ENCODE measurements at places on chromosomes 2 and 18.

DNA sequence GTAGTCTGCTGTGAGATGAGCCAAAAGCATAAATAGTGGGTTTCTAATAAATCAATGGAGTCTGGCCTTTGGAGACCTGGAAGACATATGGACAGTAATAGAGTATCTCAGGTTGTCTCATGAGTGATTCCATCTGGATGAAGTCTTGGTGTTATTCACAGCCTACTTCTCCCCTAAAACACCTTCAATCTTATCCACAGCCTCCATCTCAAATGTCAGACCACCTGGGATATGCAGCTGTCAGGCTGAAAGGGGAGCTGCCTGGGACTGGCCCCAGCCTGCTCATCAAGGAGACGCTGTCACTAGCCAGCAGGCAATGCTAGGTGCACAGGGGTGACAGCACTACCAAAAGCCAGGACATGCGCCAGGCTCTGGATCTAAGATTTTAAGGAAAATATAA is 684.0 kb upstream of the ZEB2 start:
- DNase-seq: no peak

DNA sequence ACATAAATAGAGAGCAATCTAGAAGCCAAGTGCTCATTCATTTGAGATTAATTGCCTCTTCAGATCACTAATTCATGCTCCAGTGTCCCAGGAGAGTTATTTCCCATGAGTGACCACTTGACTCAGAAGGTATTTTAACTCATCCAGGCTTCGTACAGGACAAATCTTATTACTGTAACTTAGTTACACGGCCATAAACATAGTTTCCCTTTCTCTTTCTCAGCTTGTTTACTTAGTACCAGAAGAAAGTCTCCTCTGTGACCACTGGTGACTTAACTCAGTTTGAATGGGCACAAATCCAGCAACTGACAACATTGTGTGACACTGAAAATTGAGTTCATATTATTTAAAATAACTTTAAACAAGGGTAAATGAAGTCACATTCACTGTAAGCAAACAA is 25.3 kb downstream of the MMADHC start:
- no peak for DNase-seq

GRCh38 chr2:26521054-26521912 is 43.4 kb upstream of the OTOF start:
- no peak for DNase-seq

DNA sequence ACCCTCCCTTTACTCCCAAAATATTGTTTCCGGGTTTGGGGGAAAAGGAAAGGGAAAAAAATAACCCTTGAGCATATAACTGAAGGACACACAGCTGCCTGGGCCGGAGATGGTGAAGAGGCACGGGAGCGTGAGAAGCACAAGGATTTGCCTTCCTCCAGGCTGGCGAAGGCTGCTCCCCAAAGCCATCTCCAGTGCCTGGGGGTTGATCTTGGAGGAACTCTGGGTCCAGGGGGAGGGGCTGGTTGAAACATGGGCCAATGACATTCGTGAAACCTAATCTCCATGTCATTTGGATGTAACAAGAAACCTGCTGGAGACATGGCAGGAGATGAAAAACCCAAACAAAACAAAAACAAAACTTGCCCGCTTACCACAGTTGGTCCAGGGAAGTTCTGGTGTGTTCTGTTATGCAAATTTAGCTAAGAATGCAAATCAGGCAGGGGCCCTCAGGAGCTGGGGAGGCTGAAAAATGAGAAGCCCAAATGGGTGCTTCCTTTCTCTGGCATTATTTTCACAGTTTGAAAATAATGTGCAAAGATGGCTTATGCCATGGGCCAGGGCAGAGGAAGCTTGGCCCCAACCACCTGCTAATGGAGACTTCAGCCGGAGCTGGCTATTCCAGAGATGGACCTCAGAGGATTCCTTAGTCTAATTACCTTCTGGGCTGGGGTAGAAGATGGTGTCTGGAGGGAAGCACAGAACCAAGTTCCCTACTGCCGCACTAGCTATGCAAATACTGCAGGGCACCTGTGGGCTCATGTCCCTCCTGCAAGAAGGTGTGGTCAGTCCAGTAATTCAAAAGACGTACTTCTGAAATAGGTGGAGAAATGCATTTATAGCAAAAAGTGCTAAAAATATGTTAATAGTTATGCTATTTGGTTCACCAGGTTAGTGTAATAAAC is 180.9 kb downstream of the BCL2 start:
- DNase-seq: no peak

GRCh38 chr2:41294331-41294730 is 753.5 kb upstream of the PKDCC start:
- no peak for DNase-seq

DNA sequence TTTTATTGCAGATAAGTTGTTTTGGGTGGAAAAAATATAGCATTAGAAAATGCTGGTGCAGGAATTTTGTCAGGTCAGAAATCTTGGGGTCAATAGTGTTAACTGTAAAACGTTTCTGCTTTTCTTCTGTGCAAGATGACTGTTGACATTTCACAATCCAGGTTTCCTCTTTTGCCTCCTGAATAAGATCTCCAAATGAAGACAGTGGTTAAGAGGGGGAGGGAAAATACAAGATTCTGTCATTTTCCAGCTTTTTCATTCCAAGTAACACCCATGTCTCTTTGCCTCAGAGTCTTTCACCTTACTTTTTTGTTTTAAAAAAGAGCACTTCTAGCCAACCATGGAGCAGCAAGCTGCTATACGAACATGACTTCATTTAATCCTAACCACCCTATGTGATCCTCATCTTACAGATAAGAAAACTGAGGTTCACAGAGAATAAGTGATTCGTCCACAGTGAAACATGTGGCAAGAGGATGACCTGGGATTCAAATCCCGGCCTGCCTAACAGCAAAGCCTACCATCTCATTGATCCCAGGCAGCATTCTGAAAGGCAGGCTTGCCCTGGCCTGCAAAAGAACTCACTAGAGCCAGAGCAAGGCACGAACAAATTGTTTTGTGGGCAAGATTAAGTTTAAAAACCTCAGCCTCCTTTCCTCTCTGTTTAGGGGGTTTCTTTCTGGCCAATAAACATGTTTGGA is 3.0 kb downstream of the PLEK start:
- DNase-seq: no peak

GRCh38 chr2:8115456-8115855 is 566.4 kb upstream of the ID2 start:
- DNase-seq: no peak

- DNase-seq: no peak
These were observed 34.0 kb downstream of the HAT1 start for GRCh38 chr2:171956135-171956825.

GRCh38 chr18:55830544-55830943 is 242.6 kb upstream of the TCF4 start:
- DNase-seq: no peak

DNA sequence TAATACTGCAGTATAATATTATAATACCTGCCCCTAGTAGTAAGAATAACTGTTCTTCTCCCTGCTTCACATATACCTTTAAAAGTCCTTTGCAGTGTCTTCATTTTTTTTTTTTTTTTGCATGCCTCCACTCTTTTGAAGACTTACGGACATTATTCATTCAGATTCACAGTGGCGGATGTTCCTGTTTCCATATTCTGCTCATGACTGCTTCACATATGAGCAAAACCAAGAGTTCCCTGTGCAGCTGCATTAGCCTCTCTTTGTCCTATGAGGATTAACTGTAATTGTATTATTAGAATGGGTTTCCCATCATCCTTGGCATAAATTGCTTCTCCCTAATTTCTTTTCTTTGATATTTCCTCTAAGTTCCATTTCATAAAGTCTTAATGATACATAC is 12.8 kb downstream of the IL18RAP start:
- no peak for DNase-seq

DNA sequence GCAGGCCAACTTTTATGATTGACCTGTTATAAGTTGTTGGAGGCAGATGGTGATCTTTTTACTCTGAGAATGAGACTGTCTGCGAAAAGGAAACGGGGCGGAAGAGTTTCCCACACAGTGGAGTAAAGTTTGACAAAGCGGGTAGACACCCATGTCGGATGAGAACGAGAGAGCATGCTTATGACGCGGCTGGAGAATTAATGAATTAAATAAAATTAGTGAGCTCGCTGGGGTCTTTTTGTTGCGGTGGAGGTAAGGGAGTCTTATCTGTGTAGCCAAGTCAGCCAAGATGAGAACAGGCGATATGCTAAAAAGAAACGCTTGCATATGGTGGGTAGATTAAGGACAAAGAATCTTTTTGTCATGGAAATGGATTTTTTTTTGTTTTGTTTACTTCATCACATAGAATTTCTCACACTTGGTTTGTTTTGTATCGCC is 1.8 kb downstream of the SALL3 start:
- DNase-seq: no peak

GRCh38 chr2:27847333-27847732 is 42.9 kb downstream of the RBKS start:
- DNase-seq: no peak

DNA sequence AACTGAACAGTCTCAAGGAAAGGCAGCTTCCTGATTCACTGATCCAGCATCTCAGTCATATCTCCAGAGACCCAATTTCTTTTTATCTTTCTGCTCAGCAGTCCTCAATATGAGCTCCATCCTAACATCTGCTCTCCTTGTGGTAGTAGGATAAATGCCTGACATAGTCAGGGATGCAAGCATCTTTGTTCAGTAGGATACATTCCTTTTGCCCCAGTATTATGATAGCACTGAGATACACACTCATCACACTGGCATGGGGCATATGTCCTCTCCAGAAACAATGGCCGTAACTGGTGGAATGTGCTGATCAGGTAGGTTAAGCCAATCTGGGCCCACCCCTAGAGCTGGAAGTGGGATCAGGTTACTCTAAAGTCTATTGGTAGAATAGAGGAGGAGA is 207.2 kb downstream of the ETAA1 start:
- no peak for DNase-seq

DNA sequence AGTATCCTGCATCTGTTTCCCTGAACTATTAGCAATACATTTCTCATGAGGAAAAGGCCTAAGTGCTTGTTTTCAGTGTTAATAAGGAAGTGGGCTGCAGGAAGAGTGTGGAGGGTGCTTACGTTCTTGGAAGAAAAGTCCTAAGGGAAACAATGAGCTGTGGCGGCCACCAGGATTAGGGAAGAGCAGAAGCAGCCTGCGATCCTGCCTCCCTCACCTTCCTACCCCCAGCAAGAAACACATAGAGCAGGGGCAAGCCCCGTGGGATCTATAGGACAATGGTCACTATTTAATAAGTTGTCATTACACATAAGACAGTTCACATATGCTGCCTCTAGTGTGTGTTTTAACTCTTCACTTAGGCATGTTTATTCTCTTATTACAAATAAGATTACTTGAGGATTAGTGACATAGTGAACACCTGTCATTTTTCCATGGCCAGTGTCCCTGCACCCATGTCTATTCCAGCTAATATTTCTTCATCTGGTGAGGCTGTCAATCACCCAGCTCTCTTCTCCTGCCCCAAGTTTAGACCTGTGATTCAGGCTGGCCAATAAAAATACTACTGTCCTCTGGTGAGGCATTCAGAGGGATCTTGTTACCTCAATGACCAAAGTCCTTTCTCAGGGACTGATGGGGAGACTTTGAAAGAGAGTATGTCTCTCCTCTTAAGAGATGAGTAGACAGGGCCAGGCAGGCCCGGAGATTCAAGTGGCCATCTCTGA is 510.9 kb upstream of the CELF4 start:
- DNase-seq: no peak

GRCh38 chr18:48249854-48250253 is 159.3 kb downstream of the ZBTB7C start:
- no peak for DNase-seq

DNA sequence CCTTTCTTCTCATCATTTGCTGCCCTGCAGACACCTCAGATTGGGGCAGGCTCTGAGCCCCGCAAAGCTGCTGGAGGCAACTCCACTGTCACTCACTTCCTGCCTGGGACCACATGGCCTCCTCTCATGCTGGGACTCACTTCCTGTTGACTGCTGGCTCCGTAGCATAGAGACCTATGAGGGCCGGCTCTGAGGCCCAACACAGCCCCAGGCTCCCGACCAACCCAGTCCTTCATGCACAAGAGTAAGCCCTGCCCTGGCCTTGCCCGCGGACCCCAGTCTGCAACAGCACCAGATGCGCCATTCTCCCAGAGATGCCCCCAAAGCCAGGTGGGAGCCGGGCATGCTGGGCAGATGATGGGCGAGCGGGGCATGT is 55.7 kb downstream of the DNMT3A start:
- no peak for DNase-seq

DNA sequence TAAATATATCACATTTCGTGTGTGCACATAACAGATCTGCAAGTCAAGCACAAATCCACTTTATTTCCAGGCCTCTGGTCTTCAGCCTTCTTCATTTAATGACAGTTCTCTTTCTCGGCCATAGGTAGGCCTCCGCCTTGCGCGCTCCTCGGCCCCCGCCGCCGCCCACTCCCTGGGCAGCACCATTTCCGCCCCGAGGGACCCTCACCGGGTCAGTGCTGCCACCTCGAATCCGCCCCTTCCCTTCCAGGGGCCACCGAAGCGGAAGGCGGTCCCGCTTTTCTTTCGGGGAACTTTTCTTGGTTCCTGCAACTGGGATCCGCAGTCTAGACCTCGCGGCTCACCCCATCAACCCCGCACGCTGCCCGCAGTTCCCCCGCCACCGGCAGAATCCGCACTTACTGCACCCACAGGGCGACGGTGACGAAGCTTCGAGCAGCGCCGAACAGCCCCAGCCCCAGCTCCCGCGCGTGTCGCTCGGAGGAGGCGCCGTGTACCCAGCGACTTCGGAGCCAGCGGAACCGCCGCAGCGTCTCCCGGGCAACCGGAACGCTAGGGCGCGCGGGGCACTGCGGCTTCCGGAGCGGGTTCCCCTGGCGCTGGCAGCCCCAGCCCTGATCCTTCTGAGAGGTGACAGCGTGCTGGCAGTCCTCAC is at the start of gene CDKL4:
CDKL4 (minus strand) TSS at position 502 of the 655 bp plus-strand sequence.
- no peak for DNase-seq

DNA sequence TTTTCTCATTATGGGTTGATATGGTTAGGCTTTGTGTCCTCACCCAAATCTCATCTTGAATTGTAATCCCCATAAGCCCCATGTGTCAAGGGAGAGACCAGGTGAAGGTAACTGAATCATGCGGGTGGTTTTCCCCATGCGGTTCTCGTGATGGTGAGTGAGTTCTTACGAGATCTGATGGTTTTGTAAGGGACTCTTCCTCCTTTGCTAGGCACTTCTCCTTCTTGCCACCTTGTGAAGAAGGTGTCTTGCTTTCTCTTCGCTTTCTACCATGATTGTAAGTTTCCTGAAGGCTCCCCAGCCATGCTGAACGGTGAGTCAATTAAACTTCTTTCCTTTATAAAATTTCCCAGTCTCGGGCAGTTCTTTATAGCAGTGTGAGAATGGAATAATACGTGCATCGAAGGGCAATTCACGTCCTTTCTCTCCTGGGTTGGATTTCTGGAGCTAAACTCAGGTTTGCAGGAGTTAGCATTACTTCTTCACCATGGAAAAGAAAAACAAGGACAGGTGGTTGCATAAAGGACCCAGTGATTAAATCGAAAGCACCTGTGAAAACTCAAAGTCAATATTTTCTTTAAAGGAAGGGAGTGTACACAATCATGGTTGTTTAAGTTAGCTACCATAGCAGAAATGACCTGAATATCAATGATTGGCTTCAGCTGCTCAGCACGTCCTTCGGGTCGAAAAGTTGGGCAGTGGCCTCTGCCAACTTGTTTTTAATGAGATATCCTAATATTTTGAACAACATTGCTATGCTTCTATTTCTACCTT is 54.1 kb downstream of the CDC42EP3 start:
- DNase-seq: no peak

Data from hypothalamus (tissue), 51 donors.